CD4-positive, alpha-beta T cell (primary cell): ENCODE measurements at places on chromosomes 4 and X. TPM values are rescaled to one million over a fixed set of nuclear protein-coding genes. Genes with fewer than 3 reads are reported as not detected.

DNA sequence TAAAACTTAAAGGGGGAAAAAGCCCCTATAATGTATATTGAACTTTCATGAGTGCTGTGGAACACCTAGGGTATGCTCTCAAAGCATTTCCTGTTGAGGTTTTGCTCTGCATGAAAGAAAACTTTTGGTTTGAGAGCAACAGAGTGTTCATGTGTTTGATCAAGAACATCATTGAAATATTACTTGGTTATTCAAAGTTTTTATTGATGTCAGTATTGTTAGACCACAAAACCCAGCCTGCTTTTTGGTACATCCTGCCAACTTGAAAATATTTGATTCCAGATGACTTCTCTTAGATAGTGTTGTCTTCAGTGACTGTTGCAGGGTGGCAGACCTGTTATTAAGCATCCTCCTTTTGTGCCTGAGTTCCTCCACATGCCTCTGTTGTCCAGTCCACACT lies 68.0 kb downstream of the N4BP2 start:
- H3K4me3 ChIP-seq, result no peak overlapping the region
- H3K27ac ChIP-seq, result peak overlapping the region; percentile 37
- H3K36me3 ChIP-seq, result no peaks in the 10 kb centered on the region
- peak; percentile 68 for DNase-seq

- no peak overlapping the region for H3K4me3 ChIP-seq
- DNase-seq, result no peak
Observed at GRCh38 chr4:163042306-163042705, 124.4 kb downstream of the NAF1 start.

GRCh38 chr4:79991601-79992000 lies 81.4 kb downstream of the ANTXR2 start:
- H3K27me3 ChIP-seq, result no peaks in the 10 kb centered on the region
- no peak overlapping the region for H3K27ac ChIP-seq
- no peak for DNase-seq
- no peaks in the 10 kb centered on the region for H3K4me1 ChIP-seq
- peaks cover 2% of the 10 kb centered on the region for H3K36me3 ChIP-seq

DNA sequence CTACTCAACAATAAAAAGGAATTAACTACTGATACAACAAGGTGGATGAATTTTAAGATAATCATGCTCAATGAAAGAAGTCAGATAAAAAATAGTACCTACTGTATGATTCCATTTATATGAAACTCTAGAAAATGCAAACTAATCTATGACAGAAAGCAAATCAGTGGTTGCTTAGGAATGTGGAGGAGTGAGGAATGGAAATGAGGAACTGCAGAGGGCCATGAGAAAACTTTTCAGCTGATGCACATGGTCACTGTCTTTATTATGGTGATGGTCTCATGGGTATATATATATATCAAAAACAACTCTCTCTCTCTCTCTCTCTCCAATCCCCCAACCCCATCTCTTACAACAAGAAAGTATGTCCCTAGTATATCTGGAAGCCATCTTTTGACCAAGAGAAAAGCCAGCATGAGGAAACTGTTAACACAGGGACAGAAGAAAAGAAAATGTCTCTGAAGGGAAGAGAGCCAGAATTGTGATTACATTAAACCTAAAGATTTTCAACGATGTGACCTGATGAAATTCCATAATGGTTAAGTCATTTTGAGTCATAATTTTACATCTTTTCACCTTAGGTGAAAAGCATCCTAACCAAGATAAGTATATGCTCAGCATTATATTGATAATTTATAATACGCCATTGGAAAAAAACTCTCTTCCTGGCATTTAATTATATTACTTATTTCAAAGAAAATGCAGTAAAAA lies 8.5 kb upstream of the NFKB1 start:
- no peak for DNase-seq
- no peaks in the 10 kb centered on the region for H3K27me3 ChIP-seq
- H3K4me1 ChIP-seq, result peaks cover 4% of the 10 kb centered on the region

GRCh38 chrX:8042304-8042703 lies 115.1 kb upstream of the PNPLA4 start:
- no peak for DNase-seq
- H3K27me3 ChIP-seq, result no peaks in the 10 kb centered on the region
- H3K4me1 ChIP-seq, result peaks cover 4% of the 10 kb centered on the region
- H3K4me3 ChIP-seq, result no peak overlapping the region
- no peak overlapping the region for H3K27ac ChIP-seq
- no peaks in the 10 kb centered on the region for H3K36me3 ChIP-seq

GRCh38 chr4:25383647-25384046 lies 6.6 kb downstream of the ANAPC4 start:
- no peak for DNase-seq
- no peaks in the 10 kb centered on the region for H3K27me3 ChIP-seq
- peaks cover 53% of the 10 kb centered on the region for H3K36me3 ChIP-seq
- H3K4me3 ChIP-seq, result no peak overlapping the region
- H3K4me1 ChIP-seq, result peaks cover 13% of the 10 kb centered on the region
- H3K27ac ChIP-seq, result no peak overlapping the region

- DNase-seq, result no peak
- no peak overlapping the region for H3K27ac ChIP-seq
Observed at GRCh38 chr4:3477750-3478430, 14.8 kb downstream of the DOK7 start.

- no peak overlapping the region for H3K4me3 ChIP-seq
- no peaks in the 10 kb centered on the region for H3K27me3 ChIP-seq
Observed at GRCh38 chr4:30768277-30768676, 48.1 kb downstream of the PCDH7 start.

DNA sequence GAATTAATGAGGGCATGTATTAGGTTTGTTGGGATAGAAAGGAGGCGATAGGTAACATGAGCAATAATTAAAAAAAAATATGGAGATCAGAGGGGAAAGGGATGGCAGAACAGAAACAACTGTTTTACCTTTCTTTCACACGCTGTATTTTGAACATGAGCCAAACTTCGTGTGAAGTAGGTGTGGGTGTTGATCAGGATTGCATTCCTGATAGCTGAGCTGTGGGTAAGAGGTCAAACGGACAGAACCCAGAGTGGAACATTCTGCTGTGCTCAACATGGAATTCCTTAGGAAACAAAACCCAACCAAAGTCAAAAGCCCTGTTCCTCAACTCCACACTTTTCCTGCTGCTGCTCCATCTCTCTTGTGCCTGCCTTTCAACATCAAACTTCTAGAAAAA lies 162.5 kb upstream of the CASK start:
- no peaks in the 10 kb centered on the region for H3K36me3 ChIP-seq
- H3K27me3 ChIP-seq, result no peaks in the 10 kb centered on the region
- no peak for DNase-seq
- H3K4me1 ChIP-seq, result no peaks in the 10 kb centered on the region

DNA sequence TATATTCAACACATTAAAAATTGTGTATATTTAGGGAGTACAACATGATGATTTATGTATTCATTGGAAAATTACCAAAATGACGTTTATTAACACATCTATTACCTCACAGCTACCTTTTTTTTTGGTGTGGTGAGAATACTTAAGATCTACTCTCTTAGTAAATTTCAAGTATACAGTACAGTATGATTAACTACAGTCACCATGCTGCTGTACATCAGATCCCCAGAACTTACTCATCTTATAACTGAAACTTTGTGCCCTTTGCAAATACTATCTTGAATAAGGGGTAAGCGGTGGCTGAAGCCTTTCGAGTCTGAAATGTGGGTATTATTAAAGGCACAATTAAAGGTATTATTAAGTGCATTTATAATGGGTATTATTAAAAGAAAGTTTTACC lies 976 bp downstream of the PHKA1 start:
- no peak overlapping the region for H3K4me3 ChIP-seq
- no peaks in the 10 kb centered on the region for H3K27me3 ChIP-seq
- H3K4me1 ChIP-seq, result peaks cover 3% of the 10 kb centered on the region
- H3K36me3 ChIP-seq, result no peaks in the 10 kb centered on the region

DNA sequence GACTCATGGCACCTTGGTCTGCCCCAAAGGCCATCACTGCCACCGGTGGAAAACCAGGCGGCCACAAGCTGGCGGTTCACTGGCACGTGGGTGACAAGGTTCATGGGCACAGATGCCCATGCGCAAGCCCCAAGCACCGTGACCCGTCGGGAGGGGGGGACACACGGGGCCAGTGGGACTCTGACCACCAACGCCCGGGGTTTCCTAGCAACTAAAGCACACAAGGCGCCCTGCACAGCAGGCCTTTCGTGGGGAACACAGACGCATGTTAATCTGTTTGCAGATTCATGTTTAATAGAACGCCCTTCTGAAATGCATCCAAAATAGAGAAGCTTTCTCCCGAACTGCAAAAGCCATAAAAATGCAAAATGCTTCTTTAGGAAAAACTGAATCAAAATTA lies 43.9 kb downstream of the FAM53A start:
- H3K4me1 ChIP-seq, result no peaks in the 10 kb centered on the region
- H3K27ac ChIP-seq, result no peak overlapping the region
- H3K36me3 ChIP-seq, result no peaks in the 10 kb centered on the region
- no peak overlapping the region for H3K4me3 ChIP-seq

DNA sequence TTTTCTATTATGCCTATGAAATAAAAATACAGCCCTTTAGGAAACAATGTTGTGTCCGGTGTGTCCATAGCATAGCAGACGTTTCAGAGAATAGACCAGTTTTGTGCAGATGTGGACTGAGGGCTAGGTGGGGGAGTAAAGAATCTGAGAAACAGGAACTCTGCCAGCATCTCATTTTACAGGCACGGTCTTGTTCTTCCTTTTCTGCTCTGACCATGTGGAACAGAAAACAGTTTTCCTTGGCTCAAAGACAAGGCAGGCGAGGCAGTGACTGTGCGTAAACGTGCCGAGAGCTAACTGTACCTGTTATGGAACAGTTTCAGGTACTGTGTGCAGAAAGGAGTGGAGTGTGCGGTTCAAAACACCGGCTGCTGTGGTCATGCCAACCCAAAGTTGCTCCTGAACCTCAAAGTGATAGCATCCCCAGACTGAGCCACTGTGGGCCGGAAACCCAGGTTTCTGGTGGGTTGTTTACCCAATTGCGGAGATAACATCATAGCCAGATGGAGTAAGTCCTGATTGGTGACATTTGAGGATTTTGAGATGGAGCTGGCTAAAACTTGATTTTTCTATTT lies 20.2 kb downstream of the CNGA2 start:
- peaks cover 5% of the 10 kb centered on the region for H3K27me3 ChIP-seq
- no peaks in the 10 kb centered on the region for H3K4me1 ChIP-seq
- DNase-seq, result no peak

- H3K36me3 ChIP-seq, result no peaks in the 10 kb centered on the region
- H3K27me3 ChIP-seq, result no peaks in the 10 kb centered on the region
Observed at GRCh38 chrX:46200413-46200812, 344.8 kb downstream of the ZNF674 start.

GRCh38 chr4:179001918-179002317 lies 1559.7 kb upstream of the AGA start:
- no peaks in the 10 kb centered on the region for H3K27me3 ChIP-seq
- DNase-seq, result no peak
- H3K4me3 ChIP-seq, result no peak overlapping the region
- H3K36me3 ChIP-seq, result no peaks in the 10 kb centered on the region

DNA sequence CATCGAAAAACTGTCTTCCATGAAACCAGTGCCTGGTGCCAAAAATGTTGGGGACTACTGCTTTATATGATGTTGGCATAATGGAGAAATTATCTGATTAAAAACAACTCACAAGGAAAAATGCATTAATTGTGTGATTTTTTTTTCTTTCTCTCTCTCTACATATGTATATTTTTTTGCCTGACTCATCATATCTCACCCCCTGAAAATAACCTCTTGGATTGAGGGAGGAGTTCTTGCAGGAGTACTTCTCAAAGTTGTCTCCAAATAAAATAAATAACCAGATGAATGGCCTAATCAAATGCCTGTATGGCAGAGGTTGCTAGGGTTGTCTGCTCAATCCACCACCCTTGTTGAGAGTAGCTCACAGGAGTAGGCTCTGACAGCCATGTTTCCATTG lies 19.9 kb upstream of the TNIP3 start:
- DNase-seq, result no peak
- no peaks in the 10 kb centered on the region for H3K36me3 ChIP-seq
- peaks cover 43% of the 10 kb centered on the region for H3K4me1 ChIP-seq
- H3K27ac ChIP-seq, result no peak overlapping the region
- no peak overlapping the region for H3K4me3 ChIP-seq
- no peaks in the 10 kb centered on the region for H3K27me3 ChIP-seq

DNA sequence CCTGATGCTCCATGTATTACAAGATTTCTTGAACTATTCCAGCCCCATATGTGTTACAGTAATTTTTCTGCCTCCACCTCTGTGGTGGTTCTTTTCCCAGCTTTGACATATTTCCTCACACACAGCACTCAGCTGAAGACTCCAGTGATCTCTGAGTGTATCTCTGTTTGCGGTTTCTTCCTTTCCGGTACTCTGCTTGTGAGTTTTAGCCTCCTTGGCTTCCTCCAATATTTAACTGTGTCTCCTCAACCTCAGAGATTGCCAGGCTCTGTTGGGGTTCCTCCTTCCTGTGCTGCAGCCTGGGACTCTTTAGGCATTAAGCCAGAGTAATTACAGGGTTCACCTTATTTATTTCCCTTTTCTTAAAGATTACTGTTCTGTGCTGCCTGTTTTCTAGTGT lies 73.2 kb downstream of the NFKB1 start:
- H3K4me3 ChIP-seq, result no peak overlapping the region
- peaks cover 18% of the 10 kb centered on the region for H3K4me1 ChIP-seq
- DNase-seq, result no peak
- no peaks in the 10 kb centered on the region for H3K27me3 ChIP-seq
- H3K27ac ChIP-seq, result no peak overlapping the region

DNA sequence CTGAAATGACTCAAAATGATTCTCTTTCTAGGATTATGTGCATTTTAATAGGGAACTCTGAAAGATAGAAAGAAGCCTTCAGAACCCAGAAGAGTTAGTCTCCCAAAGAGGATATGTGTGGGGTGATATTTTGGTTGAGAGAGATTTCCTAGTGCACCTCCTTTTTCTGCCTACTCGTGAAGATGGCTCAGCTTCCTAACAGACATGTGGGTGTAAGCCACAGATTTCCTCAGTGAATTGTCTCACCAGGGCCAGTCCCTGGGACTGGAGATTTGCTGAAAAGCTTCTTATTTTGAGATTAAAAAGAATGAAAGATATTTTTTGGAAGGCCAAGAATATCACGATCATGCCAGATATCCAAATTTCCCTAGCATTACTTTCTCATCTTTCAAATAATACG lies 42.8 kb downstream of the MAGEB17 start:
- H3K27me3 ChIP-seq, result no peaks in the 10 kb centered on the region
- no peak for DNase-seq
- H3K4me3 ChIP-seq, result no peak overlapping the region
- no peak overlapping the region for H3K27ac ChIP-seq
- no peaks in the 10 kb centered on the region for H3K4me1 ChIP-seq

DNA sequence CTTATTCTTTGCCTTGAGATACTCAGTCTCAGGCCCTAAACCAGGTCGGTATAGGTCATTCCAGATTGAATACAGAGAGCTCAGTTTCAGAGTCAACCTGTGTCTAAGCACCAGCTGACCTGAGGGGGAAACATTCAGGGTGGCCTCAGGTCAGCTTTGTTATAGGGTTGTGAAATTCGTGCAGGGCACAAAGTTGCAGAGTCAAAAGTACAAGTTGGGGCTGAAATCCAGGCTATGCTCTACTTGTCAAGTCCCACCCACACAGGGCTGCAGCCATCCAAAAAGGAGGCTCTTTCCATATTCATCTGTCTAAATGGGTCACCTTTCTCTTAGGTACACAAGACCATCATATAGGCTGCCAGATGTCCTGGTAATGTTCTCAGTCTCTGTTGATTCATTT lies 89.7 kb downstream of the ITIH6 start:
- no peaks in the 10 kb centered on the region for H3K36me3 ChIP-seq
- no peak overlapping the region for H3K4me3 ChIP-seq
- H3K27me3 ChIP-seq, result no peaks in the 10 kb centered on the region
- no peaks in the 10 kb centered on the region for H3K4me1 ChIP-seq

SPRY1 gene
- total RNA-seq, result 19.6 TPM

PAGE3 gene
- not detected for total RNA-seq

SPANXB1 gene
- total RNA-seq, result not detected

P2RY8 gene
- 139 TPM for total RNA-seq
